ENCODE measurements at places on chromosomes 2 and 18.

DNA sequence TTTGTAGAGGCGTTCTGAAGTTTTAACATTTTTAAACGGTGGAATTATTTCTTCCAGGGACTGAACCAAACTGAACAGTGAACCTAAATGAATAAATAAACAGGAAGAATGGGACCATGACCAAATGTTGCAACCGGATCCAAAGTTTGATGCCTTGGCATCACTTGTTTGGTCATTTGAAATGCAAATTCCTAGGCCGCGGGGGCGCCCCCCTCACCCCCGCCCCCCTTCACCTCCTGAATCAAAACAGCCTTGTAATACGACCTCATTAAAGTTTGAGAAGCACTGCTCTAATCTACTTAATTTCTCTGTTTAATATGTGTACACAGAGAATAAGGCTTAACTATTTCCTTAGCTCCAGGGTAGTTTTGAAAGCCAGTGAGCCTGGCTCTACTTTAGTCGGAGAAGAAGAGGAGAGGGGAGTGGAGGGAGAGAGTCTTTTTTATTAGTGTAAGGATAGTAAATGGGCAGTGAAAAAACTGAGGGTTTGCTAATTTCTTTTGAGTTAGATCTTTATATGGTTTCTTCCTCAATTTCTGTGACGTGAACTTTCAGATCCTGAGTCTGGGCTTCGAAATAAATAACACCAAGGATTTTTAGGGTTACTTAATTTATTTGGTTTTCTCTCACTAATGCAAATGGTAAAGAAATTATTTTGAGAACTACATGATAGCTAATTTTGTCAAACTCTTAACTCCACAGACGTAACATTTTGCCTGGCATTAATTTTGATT lies 5.7 kb downstream of the C2orf80 start:
- DNase-seq: no peak

DNA sequence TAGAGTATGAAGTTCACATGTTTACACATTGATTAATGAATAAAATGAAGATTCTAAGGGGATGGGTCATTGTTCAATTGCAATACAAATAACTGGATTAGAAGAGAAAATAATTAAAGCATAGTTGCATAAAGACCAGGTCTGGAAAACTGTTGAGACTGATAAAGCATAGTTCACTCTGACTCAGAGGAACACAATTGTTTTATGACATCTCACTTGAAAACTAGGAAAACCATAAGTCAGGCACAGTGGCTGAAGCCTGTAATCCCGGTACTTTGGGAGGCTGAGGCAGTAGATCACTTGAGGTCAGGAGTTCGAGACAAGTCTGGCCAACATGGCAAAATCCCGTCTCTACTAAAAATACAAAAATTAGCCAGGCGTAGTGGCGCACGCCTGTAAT lies 46.7 kb downstream of the PLA2R1 start:
- DNase-seq: no peak

DNA sequence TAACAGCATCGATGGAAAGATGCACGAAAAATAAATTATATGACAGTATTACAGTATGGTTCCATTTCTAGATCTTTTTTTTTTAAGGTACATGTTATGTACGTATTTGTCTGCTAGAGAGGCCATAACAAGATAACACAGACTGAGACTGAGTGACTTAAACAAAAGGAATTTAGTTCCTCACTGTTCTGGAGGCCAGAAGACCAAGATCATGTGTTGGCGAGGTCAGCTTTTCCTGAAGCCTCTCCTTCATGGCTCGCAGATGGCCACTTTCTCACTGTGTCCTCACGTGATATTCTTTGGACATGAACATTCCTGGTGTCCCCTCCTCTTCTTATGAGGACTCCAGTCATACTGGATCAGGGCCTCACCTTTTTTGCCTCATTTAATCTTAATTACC lies 177.4 kb downstream of the CAPN13 start:
- DNase-seq: peak; percentile 62

GRCh38 chr2:60058781-60059180 lies 494.7 kb downstream of the BCL11A start:
- DNase-seq: no peak

GRCh38 chr18:49560624-49561288 lies 1.1 kb upstream of the LIPG start:
- DNase-seq: no peak

DNA sequence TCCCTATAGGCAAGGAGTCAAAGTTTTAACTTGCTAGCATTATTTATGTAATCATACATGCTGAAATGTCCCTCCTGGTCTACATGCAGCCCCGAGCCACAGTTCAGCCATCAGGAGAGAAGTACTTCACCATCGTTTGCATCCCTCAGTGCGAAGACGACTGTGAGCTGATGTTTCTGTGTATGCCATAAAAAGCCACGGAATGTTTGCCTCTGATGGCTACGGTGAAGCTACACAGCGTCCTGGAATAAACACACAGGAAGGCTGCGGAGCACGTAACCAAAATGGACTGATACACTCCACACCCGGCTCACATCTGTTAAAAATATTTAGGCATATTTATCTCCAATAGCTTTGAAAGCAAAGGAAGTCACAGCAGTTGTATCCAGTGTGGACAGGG lies 4.3 kb upstream of the SALL3 start:
- no peak for DNase-seq

GRCh38 chr2:123086613-123087385 lies 938.3 kb upstream of the CNTNAP5 start:
- no peak for DNase-seq

DNA sequence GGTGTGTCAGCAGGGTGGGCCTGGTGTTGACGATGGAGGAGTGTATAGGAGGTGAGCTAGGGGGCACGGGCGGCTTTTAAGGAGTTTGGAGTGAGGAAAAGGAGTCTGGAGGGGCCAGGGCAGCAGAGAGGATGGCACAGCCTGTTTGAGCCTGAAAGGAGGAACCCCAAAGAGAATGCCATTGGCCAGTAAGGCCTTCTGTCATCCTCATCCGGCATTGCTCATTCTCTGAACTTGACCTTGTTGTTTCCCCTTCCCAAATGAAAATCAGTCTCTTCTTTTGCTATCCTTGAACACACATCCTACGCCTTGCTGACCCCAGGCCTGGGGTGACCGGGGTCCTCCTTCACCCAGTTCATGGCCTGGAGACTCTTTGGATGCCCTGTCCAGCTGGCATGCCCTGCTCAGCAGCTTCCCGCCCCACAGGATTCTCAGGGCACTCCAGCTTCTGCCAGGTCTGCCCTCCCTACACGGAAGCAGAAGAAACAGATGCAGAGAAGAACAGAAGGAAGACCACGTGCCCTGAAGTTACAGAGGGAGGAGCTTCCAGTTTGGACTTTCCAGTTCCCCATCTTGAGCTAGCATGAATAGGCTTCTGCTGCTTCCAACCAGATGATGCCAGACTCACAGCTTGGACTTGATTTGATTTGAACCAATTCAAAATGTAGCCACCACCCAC lies 20.5 kb upstream of the KIF3C start:
- DNase-seq: no peak

DNA sequence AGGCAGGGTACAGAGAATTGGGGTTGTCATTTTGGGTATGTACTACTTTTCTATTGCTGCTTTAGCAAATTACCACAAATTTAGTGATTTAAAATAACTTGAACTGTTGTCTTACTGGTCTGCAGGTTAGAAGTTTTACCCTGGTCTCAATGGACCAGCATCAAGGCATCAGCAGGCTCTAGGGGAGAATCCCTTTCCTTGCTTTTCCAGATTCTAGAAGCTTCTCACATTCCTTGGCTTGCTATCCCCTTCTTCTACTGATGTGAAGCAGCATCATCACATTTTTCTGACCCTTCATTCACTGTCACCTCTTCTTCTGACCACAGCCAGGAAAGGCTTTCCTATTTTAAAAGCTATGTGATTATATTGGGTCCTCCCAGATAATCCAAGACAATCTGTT lies 237.8 kb upstream of the RBMS1 start:
- DNase-seq: no peak

GRCh38 chr18:35324926-35325655 lies 19.1 kb downstream of the ZNF24 start:
- peak; percentile 41 for DNase-seq

DNA sequence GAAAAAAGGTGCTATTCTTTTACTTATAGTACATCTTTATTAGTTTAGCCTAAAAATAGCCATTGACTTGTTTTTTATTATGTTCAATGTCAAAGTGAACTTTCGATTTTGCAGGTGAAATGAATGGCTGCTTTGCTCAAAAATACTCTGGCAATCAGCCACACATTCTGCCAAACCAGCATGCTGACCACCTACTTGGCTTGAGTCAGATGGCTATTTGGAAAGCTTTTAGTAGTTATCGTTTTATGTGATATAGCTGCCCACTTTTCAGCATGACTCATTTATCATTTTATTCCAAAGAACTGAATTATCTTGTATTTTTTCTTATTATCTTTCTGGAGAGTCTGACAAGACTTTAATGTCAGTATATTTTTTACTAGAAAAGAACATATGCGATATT lies 1615.8 kb upstream of the TMEFF2 start:
- no peak for DNase-seq
